ENCODE measurements at places on chromosomes 5 and 9.
A peak's percentile ranks its signal among the peaks of the same experiment; 100 is the strongest.

GRCh38 chr5:35309365-35310130, 79.3 kb upstream of the PRLR start:
- no peak for DNase-seq

GRCh38 chr5:157671592-157672330, 428 bp downstream of the C5orf52 start:
- no peak for DNase-seq

DNA sequence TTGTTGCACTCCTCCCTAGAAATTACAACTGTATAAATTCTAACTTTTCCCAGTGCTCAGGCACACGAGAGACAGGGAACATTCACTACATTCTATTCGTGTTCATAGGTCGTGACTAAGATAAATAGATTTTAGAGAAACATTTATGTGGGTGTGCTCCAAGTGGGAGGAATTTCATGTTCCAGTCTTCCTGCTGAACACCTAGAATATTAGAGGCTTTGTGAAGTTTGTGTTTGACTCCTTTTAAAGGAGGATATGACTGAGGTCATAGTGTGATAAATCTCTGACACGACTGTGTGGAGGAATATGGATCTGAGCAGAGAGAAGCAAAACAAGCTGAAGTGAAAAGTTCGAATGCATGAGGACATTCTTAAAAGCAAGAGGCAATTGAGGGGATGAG, 355.3 kb downstream of the ZSWIM6 start:
- DNase-seq, result no peak

DNA sequence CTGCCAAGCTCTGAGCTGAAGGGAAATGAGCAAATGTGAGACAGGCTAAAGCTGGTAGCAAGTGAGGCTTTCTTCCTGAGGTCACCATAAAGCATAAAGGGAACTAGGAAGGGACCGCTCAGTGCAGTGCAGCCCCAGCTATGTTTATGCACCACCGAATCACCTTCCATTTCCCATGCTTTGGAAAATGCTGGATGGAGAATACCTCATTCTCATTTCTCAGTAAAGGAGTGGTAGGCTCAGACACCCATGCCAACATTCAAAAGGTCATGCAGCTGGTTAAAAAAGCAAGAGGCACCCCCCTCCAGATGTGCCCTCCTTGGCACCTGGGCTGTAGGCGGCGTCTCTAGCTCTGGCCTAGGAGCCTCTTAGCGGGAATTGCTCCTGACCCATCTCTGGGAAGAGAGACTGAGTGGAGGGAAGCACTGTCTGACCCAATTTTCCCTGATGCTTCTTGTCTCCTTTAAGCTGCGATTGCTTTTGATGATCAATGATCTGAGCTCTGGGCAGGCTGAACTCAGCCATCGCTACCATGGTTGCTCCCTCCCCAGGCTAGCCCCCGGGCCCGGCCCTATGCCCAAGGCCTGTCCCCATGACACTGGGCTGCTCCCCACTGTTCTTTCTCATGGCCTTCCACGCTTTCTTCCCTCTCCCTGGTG, 58.7 kb downstream of the ZNF354C start:
- DNase-seq, result no peak

- DNase-seq, result peak; percentile 33
These were observed 74.1 kb upstream of the RPS23 start for GRCh38 chr5:82352146-82352791.

DNA sequence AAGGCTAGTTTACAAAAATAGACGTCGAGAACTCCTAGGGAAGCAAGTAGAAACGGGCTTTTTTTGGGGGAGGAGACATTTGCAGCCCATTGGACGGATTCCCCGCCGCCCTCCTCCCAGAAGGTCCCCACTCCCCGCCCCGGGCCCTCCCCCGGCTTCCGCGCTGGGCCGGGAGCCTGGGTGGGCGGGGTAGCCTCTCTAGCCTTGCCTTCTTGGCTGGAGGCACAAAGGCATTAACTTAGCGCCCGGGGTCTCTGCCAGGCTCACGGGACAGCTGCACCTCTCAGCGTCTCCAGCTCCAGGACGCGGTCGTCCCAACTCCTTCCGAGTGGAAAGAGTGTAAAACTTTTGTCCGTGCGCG, at the start of gene DMRTA1:
TSS of gene DMRTA1 (plus strand) at position 236 of the 361 bp plus-strand sequence. CDS start 242 bp downstream, outside the sequence.
- peak; percentile 61 for DNase-seq

DNA sequence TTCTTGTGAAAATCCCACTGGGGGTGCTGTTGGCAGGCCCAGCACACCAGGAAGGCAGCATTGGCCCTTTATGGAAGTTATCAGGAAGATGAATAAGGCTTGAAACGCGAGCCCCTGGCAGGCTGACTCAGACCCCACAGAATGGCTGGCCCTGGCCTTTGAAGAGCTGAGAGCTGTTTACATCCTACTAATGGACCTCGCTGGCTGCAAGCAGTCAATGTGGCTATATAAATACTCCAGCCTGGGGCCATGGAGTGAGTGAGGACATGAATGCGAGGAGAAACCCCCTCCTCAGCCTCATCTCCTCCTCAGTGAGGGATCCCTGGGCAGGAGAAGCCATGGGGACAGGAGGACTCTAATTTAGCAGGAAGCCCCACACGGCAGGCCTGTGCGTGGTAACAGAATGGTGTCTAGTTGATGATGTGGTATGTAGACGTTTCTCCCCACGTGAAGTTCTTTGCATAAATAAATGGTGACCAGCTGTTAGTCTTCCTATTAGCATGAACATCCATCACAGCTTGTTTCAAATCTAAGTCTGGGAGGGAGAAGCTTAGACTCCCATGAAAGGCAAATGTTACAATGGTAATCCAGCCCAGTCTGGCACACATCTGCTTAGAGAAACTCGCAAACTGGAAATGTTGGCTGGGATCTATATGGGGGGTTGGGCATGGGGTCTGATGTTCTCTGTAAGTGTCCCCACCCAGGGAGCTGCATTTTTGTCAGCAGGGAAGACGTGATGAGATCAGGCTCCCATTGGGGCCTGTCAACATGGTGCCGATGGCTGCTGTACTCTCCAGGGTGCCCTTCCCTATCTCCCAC, 175.1 kb upstream of the PITX1 start:
- DNase-seq, result peak; percentile 95

DNA sequence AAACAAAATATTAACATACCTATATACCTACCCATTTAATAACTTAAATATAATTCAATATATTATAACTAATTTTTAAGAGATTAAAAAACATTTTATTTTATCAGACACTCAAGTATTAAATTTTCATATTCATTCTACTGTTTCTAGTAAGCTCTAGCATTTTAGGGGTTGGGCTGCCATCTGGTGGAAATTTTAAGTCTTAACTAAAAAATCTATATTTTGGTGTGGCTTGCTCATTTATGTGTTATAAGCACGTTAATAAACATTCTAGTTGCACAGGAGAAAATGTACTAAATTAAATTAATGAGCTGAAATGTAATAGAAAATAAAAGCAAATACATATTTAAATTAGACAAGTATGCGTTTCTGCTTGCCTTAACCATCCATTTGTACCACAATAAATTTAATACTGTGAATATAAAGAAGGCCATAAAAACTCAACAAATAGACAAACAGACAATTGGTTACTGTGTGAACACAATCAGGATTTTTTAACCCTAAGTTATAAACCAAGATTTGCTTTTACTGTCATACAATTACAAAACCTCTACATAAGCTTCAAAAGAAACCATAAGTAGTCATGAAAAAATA, 1728.3 kb upstream of the CDH9 start:
- peak; percentile 62 for DNase-seq

- peak; percentile 28 for DNase-seq
These were observed 210.9 kb downstream of the FRMD3 start for GRCh38 chr9:83327323-83327722.

DNA sequence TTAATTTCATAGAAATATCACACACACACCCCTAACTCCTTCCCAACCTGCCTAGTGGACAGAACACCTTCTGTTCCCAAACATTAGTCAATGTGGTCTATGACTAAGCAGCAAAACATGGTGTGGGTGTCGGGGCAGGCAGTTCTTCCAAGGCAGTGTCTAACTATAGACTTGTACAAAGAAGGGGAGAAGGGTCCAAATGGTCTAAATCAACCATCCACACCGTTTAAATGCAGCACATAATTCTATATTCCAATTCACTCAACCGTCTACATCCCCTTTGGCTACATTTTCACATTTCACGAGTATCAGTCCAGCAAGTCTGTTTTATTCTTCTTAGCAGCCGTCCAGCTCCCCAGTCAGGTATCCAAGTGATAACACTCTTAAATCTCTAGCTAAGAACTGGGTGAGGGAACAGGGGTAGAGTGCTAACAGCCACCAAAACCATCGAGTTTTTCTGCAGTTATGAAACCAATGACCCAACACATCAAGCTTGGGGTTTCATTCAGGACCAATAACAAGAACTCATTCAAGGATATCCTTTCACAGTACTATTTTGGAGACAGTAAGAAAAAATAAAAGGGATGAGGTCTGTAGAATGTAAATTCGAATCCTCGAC, 3.3 kb downstream of the ZNF608 start:
- peak; percentile 80 for DNase-seq

- DNase-seq, result no peak
These were observed 13.7 kb upstream of the BTF3 start for GRCh38 chr5:73484511-73484910.

DNA sequence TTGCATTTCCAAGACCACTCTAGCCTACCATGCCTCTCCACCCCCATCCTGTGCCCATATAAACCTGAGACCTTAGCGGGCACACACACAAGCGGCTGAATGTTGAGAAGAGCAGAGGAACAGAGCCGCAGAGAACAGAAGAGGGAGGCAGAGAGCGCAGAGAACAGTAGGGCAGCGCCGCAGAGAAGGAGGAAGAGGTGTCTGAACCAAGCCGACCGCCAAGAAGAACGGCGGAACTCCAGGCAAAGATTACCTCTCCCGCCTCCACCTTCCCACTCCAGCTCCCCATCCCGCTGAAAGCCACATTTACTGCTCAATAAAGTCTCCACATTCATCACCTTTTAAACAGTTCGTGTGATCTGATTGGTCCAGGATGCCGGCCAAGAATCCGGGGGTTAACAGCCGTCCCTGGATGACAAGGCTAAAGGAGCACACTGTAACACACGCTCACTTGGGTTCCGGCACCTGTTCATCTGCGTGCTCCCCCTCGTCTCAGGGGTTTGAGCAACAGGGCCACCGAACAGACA, 33.2 kb downstream of the GRIN3A start:
- DNase-seq, result peak; percentile 2

GRCh38 chr9:24545285-24545684, 412 bp downstream of the IZUMO3 start:
- DNase-seq, result no peak

GRCh38 chr9:89402695-89403427, 84.6 kb downstream of the SECISBP2 start:
- no peak for DNase-seq

- DNase-seq, result no peak
These were observed 238.8 kb downstream of the SMARCA2 start for GRCh38 chr9:2253636-2254580.

DNA sequence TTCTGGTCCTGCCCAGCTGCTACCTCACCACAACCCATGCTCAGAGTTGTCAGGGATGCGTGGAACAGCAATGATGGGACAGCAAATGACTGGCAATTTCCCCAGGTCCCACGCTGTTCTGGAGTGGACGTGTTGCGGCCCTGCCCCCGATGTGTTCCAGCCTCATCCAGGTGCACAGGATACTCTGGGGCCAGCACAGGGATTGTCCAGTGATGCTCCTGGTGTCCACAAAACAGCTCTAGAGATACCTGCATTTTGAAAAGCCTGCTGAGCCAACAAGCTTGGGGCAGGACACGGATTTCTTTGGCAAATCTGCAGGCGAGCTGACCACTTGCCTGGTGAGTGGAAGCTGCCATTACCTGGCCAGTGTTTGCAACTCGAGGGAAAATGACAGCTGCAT, 88.7 kb downstream of the ANKRD33B start:
- DNase-seq, result no peak

GRCh38 chr5:80266566-80266965, 10.7 kb upstream of the SERINC5 start:
- DNase-seq, result no peak

DNA sequence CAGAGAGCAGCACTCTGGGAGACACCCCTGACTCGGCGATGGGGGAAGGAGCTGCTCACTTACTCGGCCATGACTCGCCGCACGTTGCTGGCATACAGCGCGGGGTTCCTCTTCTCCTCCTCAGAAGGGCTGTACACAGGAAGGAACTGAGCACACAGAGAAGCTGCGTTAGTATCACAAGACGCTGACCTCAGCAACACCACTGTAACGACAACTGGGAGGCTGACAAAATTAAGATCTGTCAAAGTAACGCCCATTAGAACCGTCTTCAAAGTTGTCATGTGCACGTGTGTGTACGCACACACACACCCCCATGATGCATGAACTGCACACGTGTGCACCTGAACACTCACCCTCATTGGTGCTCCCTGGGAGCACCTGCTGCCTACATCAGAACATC, 32.1 kb upstream of the SLC6A3 start:
- DNase-seq, result no peak

- peak; percentile 67 for DNase-seq
These were observed at the start of gene ACTBL2 for GRCh38 chr5:57482671-57483106. TSS of gene ACTBL2 (minus strand) at chr5:57482811. CDS start at chr5:57482707, 104 bp downstream.

DNA sequence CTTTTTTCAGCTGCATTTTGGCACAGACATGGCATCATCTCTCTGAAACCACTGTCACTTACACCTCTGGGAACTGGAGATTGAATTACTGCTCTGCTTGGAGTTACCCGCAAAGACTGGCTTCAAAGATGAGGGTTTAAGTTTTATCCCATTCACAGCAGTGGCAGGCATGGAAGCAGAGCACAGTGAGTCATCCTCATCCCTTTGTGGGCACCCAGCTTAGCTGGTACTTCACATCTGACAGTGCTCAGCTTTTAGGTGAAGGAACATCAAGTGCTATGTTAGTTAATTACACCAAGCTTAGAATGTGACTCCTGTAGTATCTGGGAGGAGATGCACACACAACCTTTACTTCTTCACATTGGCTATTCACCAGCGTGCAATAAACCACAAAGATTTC, 24.8 kb upstream of the ALDH1A1 start:
- no peak for DNase-seq

Data from cardiac fibroblast (primary cell).